T-helper 17 cell (primary cell): ENCODE measurements at places on chromosomes 13 and 19.

- DNase-seq = no peak
Measured at GRCh38 chr13:75217949-75218348, 264.0 kb downstream of the TBC1D4 start.

DNA sequence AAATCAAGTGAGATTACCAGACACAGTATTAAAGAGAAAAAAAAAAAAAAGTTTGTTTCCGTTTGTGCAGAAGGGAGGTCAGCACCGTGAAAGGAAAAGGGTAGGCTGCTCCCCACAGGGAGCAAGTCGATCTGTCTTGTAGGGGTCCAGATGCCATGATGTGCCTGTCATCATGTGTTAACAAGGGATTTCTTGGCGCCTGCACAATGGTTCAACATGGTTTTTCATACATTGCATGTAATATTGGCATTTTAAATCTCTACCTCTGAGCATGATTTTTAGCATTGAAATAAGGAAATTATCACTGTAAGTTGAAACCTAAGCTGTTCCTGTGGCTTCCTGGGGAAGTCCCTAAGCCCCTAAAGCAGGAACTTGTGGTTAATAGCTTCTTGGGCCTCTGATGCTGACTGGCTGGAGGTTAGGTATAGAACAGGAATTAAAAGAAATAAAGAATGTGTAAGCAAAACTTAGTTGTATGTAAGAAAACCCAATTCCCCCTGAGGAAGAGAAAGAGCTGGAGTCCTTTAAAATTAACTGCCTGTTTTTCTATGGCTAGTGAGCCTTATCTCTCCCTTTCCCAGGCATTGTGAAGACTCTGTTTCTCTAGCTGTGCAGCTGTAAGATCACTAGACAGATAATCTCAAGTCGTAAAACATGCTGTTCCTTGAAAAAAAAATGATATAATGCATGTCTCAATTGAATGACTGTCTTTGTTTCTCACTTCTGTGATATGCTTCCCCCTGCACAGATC is 7.4 kb upstream of the FCGBP start:
- DNase-seq = no peak

DNA sequence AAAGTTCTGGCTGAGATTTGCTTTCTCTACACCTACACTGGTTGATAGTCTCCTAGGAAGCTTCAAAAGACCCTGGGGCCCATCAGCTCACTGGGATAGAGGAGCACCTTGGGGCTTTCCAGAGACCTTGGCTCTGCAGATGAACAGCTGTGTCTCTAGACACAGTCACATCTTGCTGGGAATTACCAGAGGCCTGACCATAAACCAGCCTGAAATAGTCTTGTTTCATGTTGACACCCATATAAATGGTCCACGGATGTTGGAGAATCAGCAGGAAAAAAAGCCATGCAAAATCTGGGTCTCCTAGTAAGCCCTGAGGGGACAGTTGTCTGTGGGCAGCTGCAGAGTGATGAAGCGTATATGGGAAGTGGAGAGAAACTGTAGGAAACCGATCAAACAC is 207.6 kb downstream of the DNAJC15 start:
- DNase-seq = no peak

DNA sequence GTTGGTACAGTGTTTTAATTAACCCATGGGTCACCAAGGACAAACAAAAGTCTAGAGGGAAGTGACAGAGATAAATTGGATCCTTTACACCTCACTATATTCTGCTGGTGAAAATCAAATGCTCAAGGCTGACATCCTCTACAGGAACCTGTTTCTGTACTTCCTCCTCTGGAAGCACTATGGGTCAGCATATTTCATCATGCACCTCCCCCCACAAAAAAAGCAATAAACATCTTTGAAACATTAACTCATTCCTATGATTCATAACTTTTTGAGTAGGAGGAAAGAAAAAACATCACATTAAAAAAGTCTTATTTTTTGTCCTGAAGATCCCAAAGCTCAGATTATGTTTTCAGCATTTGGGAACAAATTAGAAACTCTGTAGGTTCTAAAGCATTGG is 588.3 kb upstream of the SGCG start:
- DNase-seq = no peak

DNA sequence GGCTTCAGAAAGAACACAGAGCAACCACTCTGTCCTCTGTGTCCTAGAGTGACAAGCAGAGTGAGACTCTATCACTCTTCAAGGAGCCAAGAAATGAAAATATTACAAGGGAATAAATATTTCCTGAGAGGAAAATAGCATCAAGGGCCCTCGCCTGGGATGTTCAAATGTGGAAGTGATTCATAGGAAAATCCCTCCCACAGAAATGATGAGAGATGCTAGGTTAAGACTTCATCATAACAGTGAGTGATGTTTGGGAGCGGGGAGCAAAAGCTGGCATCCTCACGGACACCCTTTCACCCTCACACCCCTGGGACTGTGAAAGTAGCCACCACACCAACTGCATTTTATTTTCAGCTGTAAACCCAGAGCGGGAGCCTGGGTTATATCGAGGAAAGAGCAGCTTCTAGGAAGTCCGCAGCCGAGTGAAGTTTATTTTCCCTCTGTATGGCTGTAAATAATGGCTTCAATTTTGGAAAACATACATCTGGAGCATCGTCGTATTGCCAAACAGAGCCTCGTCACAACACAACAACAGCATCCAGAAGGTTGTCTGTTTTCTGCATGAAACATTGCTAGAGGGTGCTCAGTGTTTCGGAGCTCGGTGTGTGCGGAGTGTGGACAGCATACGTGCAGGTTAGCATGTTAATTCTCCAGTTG is 54.8 kb downstream of the DLEU7 start:
- DNase-seq = no peak

DNA sequence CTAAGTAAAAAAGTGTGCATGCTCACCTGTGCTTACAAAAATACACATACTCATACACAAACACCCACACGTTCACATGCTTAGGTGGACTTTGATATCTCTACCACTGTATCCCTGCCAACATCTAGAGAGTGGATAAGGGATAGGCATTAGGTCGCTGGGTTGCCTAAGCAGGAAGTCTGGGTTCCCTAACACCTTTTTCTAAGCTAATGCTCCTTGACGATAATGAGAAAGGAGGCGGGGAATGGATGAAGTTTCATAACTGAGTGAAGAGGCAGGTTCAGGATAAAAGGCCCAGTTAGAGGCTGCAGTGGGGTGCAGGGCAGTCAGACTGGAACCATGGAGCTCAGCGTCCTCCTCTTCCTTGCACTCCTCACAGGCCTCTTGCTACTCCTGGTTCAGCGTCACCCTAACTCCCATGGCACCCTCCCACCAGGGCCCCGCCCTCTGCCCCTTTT is 41.9 kb upstream of the CYP2A7 start:
- no peak for DNase-seq

- DNase-seq = no peak
Measured at GRCh38 chr19:48659768-48660167, 13.0 kb downstream of the NTN5 start.

GRCh38 chr19:45215391-45216191 is 29.6 kb downstream of the EXOC3L2 start:
- no peak for DNase-seq

- no peak for DNase-seq
Measured at GRCh38 chr13:113783966-113784644, 25.1 kb downstream of the TMEM255B start.

- no peak for DNase-seq
Measured at GRCh38 chr13:73883162-73883561, 251.0 kb downstream of the KLF12 start.

DNA sequence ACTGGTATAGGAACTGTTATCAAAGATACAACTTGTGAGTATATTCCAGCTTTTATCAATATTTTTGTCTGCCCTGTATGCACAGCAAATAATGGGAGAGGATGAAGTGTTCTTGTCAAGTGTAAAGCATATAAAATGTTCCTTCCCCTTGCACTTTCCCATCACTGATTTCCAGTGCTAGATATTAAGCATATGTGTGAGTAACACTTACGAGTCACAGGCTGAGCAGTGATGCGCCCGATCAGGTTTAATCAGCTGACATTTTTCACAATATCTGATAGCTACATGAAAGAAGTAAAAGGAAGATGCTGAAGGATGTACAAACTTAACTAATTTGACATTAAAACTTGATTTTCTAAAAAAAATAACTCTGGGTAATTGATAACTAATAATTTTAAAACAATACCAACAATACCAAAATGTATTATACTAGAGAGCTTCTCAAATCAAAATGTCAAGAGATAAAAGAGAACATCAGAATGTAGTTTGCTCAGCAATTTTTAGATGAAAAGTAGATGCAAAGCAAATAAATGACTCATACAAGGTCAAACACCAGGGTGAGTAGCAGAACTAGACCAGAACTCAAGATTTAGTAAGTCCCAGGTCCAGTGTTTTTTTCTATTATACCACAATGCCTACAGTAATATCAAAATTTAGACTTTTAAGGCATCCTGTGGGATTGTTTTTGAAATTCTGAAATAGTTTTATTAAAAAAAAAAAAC is 56.4 kb downstream of the ZDHHC20 start:
- DNase-seq = no peak

DNA sequence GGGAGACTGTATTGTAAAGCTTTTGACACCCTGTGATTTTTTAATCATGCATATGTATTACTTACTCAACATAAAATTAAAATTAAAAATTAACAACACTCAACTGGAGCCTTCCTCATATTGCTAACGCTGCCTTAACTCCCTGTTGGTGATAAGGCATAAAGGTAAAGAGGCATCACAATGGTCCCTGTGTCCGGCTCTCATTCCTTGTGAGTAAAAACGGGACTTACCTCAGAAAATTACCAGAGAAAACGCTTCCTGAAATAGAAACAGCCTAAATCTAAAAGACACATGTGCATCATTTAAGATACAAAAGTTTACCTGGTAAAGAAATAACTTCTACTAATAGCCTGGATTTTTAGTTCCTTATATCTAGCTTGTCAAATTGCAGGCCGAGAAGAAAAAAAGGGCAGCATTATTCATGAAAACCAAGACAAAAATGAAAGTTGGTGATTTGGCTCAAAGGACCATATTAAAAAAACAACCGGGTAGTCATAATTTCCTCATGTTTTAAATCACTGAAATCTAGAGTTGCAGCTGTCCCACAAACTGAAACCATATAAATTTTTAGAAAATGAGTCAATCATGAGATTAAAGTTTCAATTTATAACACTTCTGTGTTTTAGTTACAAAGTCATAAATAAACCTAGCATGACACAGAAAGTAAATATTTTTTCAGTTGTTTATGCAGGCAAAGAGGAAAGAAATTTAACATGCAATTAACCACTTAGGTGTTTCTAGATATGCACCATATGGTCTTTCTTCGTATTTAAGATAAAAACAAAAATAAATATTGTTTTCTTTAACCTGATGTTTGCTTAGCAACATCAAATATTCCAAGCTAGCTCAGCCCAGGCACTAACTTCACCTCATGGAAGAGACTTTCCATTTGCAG is 94.7 kb downstream of the MIPEP start:
- DNase-seq = no peak

- DNase-seq = no peak
Measured at GRCh38 chr19:38228491-38229439, 4.7 kb upstream of the DPF1 start.

GRCh38 chr13:100315522-100315921 is 226.6 kb downstream of the PCCA start:
- DNase-seq = no peak

GRCh38 chr13:97307882-97308624 is 85.9 kb downstream of the MBNL2 start:
- no peak for DNase-seq

DNA sequence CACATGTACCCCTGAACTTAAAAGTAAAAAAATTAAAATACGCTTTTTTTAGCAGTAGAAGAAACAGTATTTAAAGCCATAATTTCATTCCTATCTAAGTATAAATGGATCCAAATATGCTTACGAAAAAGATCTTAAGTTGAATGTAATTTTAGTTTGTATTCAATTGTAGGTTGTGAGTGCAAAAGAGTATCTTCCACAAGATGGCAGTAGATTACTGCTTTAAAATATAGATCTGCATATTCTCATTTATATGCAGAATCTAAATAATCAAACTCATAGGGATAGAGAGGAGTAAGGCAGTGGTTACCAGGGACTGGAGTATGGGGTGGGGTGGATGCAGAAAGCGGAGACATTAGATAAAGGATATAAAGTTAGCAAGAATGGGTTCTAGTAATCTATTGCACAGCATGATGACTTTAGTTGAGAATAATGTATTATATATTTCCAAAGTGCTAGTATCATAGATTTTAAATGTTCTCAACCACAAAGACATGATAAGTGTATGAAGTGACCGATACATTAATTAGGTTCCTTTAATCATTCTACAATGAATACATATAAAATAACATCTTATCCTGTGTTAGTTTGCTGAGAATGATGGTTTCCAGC is 14.2 kb downstream of the OR7A17 start:
- DNase-seq = no peak

DNA sequence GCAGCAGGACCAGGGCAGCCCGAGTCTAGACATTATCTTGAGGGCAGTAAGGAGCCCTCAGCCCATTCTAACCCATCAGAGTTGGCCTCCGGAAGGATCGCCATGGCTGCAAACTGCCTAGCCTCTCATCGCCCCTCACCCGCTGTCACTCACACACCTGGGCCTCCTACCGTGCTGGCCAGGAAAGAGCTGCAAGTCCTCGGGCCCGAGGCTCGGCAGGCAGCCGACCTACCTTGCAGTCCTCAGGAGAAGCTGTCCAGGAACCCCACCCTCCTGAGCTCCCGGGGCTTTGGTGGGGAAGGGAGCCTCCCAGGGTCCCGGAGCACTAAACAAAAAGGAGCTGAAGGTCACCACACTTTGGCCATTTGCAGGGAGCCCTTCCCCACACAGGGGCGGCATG is 46.8 kb downstream of the CCNE1 start:
- DNase-seq = no peak
